ENCODE measurements at places on chromosomes 11 and 22. TPM values are rescaled to one million over a fixed set of nuclear protein-coding genes. Genes with fewer than 3 reads are reported as not detected.

CACNA1I gene
- total RNA-seq, result 0.83 TPM

BTG4 gene
- not detected for total RNA-seq

APOL6 gene
- total RNA-seq, result 122 TPM

RSF1 gene
- 87.3 TPM for total RNA-seq

FGF4 gene
- not detected for total RNA-seq

SEPTIN3 gene
- 0.38 TPM for total RNA-seq
